MCF 10A (cell line): ENCODE measurements at places on chromosomes 11 and 22.

DNA sequence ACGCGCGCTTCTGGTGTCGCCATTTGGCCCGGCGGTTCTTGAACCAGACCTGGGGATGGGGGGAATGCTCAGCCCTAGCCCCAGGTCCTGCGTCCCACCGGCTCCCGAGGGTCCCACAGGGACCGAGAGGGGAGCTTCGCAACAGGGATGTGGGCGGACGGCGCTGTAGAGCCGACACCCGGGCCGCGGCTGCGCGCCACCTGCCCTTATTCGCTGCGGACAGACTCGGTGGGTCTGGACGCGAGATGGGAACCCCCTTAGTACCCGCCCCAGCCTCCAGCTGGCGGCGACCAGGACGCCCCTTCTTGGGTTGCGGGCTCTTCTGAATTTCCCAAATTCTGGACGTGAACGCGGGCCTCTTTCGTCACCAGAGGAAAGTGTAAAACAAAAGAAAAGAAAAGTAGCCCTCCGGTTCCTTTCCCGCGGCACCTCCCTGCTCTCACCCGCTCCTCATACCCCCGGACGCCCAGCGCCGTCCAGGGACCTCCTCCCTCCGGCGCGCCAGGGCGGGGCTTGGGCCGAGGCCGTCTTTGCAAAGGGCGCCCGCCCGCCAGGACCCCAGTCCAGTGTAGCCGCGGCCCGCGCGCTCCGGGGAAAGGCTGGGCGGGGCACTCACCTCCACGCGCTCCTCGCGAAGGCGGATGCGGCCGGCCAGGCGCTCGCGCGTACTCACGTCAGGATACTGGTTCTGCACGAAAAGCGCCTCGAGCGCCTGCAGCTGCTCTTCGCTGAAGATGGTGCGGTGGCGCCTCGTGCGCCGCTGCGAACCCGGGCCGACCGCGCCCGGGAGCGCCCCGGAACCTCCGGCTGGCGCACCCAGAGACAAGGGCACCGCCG is 827 bp downstream of the GSC2 start:
- no peak for DNase-seq

- DNase-seq: no peak
These were observed 53.6 kb upstream of the USP47 start for GRCh38 chr11:11788063-11788710.

- no peak for DNase-seq
These were observed 1430.0 kb downstream of the BRD1 start for GRCh38 chr22:48397531-48398180.

DNA sequence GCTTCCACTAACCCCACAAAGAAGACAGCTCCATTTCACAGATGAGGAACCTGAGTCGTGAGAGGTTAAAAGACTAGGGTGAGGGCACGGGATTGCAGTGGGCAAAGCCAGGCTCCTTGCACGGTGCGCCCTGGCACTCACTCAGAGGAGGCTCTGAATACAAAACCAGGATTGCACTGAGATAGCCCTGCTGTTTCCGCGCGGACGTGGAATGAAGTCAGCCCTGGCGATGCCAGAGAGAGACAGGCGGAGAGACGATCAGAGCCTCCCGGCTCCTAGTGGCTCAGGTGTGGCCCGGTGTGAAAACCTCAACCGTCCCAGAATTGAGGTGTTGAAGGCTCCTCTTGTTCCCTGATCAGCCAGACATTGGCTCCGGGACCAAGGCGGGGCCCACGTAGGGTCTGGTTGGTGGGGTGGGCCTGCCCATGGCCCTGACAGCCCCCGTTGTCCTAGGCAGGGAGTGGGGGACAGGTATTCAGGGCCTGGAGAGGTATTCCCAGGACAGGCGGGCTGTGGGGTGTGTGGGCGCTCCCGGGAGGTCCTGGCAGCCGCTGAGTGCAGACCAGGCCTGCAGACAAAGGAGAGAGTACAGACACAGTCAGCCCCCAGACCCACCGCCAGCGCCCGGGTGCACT is 43.1 kb upstream of the LINC01488 start:
- no peak for DNase-seq

- no peak for DNase-seq
These were observed 41.0 kb upstream of the OLFML1 start for GRCh38 chr11:7444091-7444981.

DNA sequence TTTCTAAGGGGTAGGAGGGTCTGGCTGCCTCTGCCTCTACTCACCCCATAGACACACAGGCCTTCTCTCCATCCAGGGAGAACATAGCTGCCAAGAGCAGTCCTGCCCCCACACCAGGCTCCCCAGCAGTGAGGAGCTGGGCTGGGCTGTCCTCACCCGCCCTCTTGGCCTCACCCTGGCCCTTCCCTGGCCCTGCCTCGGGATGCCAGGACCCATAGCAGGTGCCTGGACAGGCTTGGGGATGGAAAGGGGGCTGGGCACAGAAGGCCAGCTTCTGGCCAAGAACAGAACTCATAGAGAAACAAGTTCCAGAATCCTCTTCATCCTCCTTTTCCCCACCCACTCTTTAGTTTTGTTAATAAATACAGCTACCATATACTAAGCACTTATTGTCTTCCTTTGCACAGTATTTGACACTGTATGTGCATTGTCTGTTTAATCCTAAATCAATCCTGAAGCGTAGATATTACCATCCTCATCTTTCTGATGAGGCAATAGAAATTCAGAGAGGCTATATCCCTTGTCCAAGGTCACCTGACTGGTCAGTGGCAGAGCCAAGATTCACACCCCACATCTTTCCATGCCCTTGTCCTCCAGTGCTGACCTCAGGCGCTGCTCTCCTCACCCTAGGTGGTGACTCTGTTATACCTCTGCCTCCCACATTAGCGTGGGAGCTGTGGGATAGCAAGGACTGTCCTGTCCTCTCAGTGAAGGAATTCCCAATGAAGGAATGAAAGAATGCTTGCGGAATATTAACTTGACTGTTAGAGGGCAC is 22.0 kb upstream of the MYOD1 start:
- DNase-seq: no peak

DNA sequence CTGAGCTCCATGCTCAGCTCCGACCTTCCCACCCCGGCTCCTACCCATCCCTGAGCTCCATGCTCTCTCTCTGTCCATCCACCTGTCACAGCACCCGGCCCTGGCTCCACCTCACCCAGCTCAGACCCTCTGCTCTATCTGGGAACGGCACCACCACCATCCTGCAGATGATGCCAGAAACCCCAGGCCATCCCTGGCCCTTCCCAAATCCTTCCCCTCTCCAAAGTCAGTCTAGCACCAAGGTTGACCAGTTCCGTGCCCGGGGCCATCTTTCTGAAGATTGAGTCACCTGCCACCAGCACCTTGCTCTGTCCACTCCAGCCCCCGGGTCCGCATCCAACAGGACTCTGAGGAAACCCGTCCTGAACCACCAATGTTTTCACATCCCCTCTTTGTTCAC is 969.6 kb downstream of the BRD1 start:
- no peak for DNase-seq

GRCh38 chr22:31488988-31489617 is 539 bp downstream of the EIF4ENIF1 start:
- DNase-seq: peak; percentile 17

DNA sequence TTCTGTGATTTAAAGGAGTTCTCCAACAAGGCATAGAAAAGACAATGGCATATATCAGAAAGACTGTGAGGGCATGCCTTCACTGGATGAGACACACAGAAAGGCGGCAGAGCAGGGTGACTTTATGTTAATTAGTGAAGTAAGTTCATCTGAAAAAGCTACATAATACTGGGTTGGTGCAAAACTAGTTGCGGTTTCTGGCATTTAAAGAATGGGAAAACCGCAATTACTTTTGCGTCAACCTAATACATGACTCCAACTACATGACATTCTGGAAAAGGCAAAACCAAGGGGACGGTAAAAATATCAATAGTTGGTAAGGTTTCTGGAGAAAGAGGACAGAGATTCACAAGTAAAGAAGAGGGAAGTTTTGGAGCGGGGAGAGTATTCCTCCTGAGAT is 5.1 kb downstream of the RFPL1 start:
- peak; percentile 13 for DNase-seq

DNA sequence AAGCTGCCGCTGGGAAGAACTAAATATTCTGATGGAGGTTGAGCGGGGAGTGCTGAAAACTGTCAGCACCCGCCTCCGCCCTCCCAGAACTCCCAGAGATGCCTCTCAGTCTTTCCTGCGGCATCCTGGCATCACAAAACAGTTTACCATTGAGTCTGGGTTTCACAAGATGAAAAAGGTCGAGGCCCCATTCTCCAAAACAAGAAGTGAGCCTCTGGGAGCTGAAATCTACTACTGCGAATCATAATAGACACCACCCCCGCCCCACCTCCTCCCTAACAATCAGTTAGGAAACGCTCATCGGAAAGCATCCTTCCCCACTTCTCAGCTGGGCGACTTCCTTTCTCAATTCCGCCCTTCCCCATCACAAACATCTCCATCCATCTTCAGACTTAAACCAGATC is 1.0 kb downstream of the SUN2 start:
- DNase-seq: peak; percentile 49

- peak; percentile 68 for DNase-seq
These were observed 8.0 kb downstream of the MRTFA start for GRCh38 chr22:40628354-40629042.

GRCh38 chr11:63866211-63866610 is 27.3 kb downstream of the MARK2 start:
- peak; percentile 83 for DNase-seq

- DNase-seq: no peak
These were observed 223.1 kb upstream of the B3GAT1 start for GRCh38 chr11:134634897-134635831.

- DNase-seq: no peak
These were observed 127.4 kb downstream of the LARGE1 start for GRCh38 chr22:33792832-33793231.

- DNase-seq: no peak
These were observed 127.3 kb upstream of the SEZ6L start for GRCh38 chr22:26041931-26042330.

DNA sequence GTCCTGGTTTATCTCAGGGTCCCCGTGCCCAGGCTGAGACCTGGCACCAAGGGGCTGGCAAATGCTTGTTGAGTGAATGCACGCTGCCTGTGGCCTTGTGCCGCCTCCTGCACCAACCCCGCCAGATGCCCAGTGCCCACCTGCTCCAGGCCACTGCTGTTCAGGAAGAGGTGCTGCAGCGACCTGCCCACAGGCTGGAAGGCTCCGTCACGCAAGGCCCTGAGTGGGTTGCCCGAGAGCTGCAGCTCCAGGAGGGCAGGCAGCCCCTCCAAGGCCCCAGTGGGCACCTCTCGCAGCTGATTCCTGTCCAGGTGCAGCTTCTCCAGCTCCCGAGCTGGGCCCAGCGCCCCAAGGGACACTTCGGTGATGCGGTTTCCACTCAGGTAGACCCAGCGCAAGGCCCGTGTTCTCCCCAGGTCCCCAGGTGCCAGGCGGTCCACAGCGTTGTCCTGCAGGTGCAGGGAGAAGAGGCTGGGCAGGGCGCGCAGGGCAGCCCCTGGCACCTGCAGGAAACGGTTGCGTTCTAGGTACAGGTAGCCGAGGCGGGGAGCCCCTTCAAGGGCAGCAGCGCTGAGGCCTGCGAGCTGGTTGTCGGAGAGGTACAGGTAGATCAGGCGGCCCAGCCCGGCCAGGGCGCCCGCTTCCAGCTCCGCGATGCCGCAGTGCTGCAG is 3.6 kb downstream of the CHADL start:
- no peak for DNase-seq

DNA sequence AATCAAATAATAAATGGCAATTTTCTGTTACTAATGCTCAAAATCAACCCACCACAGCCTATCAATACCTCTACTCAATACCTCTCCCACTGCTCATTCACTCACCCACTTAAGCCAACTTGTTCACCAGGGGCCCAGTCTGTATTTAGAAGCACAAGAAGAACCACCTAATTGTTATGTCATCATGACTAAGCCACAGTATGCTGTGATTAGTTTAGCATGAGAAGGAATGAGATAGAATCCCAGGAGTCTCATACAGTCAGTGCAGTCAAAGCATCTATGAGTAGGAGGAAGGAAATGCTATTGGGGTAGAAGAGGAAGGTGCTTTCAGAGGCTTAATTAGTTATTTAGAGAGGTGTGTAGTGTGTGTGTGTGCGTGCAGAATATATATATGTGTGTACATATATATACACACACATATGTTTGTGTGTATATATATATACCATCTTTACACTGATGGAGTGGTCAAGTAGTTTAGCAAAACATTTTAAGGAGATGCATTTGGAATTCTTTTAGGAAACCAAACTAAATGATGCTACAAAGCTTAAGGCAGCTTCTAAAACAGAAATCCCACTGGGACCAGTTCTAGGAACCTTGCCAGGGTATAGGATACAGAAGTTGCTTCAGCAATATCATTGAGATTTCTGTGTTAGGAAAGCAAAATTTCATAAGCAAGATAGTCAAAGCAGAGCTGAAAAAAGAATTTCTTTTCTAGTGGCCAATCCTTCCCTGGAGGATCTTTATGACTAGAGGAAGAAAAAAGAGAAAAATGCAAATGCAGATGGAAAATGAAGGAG is 27.5 kb downstream of the KCNA4 start:
- no peak for DNase-seq

GRCh38 chr22:27113211-27113635 is 455.8 kb downstream of the MIAT start:
- peak; percentile 86 for DNase-seq

- DNase-seq: no peak
These were observed 19.4 kb upstream of the LIN7C start for GRCh38 chr11:27525824-27526516.

DNA sequence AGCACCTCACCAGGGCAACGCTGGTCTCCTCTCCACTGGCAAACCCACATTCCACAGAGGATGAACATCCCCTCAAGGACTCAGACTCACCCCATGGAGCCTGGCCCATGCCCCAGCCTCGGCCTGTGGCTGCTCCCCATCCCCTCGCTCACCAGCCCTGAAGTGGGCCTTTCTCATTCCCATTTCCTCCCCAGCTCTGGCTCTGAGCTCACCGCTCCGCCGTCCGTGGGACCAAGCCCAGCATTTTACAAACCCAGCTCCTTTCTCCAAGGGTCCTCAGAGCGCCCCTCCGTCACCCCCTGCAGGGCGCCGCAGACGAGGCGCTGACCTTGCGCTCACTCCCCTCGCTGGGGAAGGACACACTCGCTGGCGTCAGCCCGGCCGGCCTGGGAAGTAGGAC is 6.9 kb upstream of the IGF2 start:
- no peak for DNase-seq

DNA sequence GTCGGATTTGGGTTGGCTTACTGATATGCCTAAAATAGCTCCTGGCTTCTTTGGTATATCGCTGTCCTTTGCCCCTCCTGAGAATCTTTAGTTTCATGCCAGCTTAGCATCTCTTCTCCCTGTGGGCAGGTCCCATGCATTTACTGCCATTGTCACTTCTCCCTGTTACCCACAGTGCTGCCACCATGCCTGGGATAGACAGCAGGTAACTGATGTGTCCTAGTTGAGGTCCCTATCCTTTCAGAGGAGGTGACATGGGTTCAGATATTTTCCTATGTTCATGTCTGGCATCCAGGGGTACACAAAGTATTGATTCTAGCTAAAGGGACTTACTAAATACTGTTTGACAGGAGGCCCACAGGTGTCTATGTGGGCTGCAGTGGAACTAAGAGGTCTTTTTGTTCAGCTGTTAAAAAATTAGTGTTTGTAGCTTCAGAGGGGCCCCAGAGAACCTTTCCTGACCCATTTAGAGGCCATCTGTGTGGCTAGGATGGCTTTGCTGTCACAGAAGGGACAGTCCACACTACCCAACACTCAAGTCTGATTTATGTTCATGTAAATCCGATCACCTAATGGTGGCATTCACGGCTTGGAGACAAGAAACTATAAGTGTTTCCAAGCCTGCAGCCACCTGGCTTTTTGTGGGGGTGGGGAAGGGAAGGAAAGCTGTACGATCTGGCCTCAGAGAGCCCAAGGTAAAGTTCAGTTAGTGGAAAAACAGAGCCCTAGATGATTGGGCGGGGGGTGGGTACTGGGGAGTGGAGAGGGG is 8.5 kb downstream of the TIMP3 start:
- no peak for DNase-seq
